ENCODE measurements at places on chromosomes 3 and 15.

DNA sequence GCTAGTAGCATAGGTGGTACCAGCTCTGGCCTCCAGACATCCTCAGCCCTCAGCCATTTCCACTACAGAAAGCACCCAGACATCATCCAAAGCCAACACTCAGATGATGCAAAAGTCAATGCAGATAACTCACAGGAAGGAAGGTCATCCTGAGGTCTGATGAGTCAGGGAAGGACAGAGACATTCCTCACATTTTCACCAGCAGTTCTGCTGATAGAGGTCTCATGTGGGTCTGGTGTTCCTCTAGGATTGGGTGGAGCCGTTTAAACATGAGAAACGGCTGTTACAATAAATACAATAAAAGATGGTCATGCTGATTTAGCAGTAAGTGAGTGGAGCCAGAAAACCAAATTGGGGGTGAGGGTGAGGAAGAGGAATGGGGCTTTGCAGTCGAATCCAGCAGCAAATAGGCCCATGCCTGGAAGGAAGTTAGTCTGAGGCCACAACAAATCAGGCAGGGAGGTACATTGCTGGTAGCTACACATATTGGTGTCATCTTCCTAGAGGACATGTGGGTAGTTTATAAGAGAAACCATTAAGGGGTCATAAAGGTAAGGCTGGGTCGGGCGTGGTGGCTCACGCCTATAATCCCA lies 33.3 kb upstream of the FLNB start:
- DNase-seq, result no peak

DNA sequence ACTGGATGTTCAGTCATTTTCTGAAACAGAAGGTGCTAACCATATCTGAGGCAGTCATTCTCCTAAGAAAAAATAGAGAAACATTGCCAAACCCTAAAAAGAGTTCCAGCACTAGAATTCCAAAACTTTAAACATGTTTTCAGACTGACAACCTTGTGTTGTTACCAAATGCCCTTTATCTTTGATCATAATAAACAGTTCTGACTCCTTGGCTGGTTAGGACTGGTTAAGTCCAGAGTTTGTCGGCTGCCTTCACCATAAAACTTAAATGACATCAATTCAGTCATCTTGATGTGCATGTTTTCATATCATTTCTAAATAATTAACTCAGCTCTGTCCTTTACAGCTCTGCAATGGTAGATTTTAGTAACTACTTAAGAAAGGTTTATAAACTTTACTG lies 68.0 kb downstream of the COL8A1 start:
- DNase-seq, result no peak

DNA sequence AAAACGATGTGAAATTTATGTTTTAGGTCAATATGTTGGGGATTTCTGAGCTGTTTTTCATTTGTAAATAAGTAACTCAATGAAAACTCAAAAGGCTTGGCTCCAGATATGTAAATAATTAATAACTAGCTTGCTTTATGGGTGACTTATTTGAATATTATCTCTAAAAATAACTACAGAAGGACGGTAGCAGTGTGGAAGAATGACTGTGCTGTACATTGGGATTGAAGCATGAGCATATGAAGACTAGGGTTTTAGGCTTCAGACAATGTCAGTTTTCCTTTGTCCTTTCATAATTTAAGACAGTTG lies 343.9 kb downstream of the GRM7 start:
- DNase-seq, result no peak

GRCh38 chr3:84965141-84965540 lies 6.4 kb downstream of the CADM2 start:
- DNase-seq, result no peak

DNA sequence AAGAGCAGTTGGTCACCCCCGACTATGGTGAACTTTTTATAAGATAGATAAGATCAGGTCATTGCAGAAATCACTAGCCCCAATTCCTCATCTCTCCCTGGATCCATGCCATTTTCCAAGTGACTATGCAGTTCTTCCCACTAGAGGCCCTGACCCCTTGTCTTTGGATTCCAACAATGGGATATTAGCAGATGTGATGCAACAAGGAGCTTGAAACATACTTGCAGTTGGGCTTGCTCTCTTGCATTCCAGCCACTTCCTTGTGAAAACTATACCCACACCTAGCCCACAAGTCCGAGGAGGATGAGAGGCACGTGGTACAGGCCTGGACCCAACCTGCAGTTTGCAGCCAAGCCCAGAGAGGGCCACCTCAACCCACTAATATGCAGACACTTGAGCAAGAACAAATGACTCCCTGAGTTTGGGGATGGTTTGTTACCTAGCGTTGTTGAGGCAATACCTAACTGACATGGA lies 60.6 kb downstream of the SUCLG2 start:
- DNase-seq, result no peak

DNA sequence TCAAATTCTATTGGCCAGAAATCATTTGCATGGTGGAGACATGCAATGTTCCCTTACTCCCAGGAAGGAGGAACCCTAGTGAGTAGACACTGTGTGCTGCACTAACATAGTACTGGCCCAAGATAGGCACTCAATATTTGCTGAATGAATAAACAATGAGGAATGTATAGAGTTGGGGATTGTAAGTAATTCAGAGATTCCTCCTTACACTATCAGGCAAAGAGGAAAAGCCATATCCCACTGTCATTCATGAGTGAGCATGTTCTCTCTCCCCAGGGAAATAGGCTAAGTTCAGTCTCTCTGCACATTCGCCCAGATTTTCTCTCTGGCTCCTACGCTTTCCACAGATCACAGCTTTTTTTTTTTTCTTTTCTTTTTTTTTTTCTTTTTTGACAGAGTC lies 154.9 kb upstream of the WNT5A start:
- no peak for DNase-seq

DNA sequence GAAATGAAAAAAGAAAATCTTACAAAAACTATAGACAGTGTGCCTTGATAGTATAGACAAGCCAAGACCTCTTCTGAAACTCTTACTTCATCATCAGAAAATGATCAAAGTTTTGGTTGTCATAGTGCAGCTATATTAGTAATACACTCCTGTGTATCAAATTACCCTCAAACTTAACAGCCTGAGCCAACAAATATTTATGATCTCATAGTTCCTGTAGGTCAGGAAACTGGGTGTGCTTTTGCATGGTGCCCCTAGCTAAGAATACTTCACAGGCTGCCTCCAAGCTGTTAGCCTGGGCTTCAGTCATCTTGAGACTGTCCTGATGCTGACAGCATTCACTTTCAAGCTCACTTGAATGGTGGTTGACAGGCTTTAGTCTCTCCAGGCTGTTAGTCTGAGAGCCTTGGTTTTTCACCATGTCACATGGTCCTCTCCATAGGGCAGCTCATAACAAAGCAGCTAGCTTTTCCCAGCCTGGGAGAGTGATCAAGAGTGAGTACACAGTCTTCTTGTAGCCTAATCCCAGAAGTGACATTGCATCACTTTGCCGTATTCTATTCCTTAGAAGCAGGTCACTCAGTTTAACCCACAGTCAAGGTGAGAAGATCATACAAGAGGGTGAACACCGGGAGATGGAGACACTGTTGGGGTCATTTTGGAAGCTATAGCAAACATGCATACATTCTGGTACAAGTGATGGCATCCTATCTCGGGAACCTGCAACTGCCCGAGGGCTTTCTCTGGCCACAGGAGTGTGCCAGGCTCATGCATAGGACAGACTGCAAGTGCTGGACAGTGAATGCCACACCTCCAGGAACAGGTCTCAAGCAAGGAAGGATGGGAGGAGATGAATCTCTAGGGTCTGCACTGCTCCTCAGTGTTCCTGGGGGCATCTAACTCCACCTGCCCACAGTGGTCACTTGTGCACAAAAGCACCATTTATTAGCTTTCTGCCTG lies 173.4 kb upstream of the CADPS start:
- DNase-seq, result no peak

DNA sequence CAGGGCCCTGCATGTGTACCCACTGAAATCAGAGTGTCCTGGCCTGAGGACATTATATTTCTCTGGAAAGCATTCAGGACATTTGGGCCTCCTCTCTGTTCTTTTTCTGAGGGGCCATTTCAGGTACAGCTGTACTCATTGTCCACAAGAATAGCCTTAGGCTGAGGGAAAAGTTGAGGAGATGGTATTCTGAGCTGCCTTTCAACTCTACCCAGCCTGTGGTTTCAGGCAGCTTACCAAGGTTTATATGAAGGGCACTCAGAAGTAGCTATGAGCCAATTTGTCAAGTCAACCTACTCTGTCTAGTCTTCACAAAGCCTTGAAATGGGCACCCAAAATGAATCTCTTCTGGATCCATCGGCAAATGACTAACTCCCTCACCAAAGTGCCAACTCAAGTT lies 9.4 kb downstream of the ATP13A4 start:
- DNase-seq, result no peak

GRCh38 chr3:13111173-13111872 lies 38.1 kb upstream of the IQSEC1 start:
- DNase-seq, result no peak

- DNase-seq, result no peak
Measured at GRCh38 chr3:163745204-163745603, 1333.1 kb downstream of the SI start.

GRCh38 chr15:31439328-31439727 lies 112.7 kb downstream of the KLF13 start:
- no peak for DNase-seq

GRCh38 chr3:168051070-168051469 lies 44.7 kb downstream of the GOLIM4 start:
- DNase-seq, result no peak

GRCh38 chr3:197366301-197367044 lies 68.1 kb upstream of the DLG1 start:
- DNase-seq, result no peak

GRCh38 chr3:69696367-69696766 lies 42.9 kb upstream of the MITF start:
- DNase-seq, result no peak

GRCh38 chr3:139674571-139675260 lies 3.1 kb downstream of the NMNAT3 start:
- no peak for DNase-seq

- DNase-seq, result no peak
Measured at GRCh38 chr3:13371100-13372075, 48.7 kb downstream of the NUP210 start.

GRCh38 chr15:37093480-37094332 lies 6.6 kb downstream of the MEIS2 start:
- no peak for DNase-seq

DNA sequence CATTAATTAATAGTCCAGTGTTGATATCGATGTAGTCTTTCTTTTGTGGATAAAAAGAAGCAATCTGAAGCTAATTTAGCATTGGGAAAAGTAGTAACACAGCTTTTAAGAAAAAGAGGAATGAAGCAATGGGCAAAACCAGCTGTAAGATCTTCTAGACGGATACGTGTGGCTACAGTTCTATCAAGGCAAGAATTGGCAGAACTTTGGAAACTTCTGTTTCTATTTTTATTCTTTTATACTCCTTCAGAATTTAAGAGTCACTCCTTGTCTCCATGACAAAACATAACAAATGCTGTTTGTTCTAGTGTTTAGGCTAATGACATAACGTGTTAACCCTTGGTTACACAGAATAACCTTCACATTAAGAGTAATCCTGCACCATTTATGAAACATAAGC lies 289.2 kb downstream of the ROBO2 start:
- DNase-seq, result no peak

DNA sequence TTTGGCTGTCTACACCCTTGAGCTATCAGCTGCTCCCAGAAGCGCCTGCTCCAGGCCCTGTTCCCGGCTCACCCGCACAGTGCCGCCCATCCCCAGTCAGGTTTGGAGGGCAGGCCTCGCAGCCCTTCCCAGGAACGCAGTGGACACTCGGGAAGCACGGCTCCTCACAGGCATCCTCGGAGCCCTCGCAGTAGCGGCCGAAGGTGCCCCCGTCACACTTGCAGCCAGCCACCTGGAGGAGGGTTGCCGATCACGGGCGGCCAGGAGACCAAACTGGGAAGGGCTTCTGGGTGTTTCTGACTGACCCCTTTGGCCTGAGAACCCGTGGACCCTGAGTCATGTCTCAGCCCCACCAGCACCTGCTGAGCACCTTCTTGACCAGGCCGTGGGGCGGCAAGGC lies 33.4 kb downstream of the MUC20 start:
- no peak for DNase-seq

GRCh38 chr3:99868311-99868646 lies 50.6 kb downstream of the CMSS1 start:
- DNase-seq, result no peak

DNA sequence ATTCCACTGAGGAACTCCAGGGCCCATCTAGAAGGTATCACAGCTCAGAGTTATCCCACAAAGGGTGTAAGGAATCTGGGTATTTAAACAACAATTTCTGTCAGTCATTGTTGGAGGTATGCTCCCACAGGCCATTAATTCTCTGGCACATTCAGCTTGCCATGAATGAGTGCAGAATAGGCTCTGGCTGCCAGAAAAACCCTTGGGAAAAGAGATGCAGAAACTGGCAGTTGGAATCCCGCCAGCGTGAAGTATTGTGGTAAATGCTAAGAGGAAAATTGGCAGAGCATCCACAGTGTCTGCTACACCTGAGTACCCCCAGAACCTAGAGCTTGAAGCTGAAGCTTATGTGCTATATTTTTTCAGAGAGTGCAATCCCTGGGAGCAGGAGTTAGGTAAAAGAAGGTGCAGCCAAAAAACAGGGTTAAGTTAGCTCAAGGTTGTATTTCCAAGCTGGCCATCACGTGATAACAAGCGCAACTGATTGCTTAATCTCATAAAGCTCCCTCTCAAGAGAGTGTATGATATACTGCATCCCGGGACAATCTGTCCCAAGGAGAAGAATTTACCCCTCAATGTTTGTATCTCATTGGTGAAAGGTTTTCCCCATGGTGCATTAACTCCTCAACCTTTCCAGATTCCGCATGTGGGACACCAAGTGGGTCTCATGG lies 94.2 kb upstream of the ACP3 start:
- no peak for DNase-seq

- no peak for DNase-seq
Measured at GRCh38 chr3:51522273-51522962, 16.1 kb upstream of the RAD54L2 start.

GRCh38 chr3:71225002-71225684 lies 358.4 kb downstream of the FOXP1 start:
- DNase-seq, result no peak

DNA sequence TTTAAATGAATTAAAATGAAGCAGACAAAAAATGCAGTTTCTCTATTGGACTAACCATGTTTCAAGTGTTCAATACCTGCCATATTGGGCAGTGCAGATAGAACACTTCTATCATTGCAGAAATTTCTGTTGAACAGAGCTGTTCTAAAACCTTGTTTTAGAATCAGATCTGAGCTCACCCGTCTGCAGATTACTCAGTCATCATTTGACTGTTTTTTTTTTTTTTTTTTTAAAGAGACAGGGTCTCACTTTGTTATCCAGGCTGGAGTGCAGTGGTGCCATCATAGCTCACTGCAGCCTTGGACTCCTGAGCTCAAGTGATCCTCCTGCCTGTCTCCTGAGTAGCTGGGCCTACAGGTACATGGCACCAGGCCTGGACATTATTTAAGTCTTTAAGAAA lies 128.7 kb downstream of the APBA2 start:
- no peak for DNase-seq

GRCh38 chr3:112685956-112686799 lies 45.2 kb upstream of the CCDC80 start:
- no peak for DNase-seq

- no peak for DNase-seq
Measured at GRCh38 chr3:19190126-19190525, 41.8 kb downstream of the KCNH8 start.

All from stimulated activated CD4-positive, alpha-beta T cell treated with anti-CD3 and anti-CD28 coated beads, TNF-alpha, amount 100 ng/mL, for 1 hour (primary cell).